ENCODE measurements at places on chromosomes 2 and 18.

- DNase-seq, result peak; percentile 25
Observed at GRCh38 chr2:19021100-19021476, 337.3 kb downstream of the OSR1 start.

DNA sequence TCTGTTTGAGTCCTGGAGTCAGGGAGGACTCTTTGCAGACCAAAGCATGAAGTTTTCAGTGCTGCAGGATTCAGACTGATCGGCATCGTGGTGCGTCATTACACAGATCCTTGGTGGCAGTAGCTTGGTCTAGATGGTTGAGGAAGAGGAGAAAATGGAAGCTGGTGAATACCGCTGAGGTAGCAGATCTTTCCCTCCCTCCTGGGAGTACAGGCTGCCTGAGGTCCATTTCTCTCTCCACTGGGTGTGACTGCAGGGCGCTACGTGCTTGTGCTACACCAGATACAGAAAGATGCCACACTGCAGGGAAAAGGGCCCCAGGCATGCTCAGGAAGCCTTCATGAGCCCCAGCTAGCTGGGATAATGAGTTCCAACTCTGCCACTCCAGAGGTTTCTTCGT, 3.3 kb upstream of the CNDP1 start:
- no peak for DNase-seq

DNA sequence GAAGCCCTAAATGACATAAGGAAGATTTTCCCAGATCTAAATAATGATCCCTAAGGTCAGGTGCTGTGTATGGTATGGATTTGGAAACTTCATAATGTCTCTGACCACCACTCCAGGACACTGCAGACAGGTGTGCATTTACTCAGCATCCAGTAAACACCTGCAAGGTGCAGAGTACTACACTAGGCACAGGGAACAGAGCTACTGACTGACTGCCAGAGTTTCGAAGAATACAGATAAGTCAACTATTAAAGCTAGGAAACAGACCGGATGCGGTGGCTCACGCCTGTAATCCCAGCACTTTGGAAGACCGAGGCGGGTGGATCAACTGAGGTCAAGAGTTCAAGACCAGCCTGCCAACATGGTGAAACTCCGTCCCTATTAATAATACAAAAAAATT, 65.0 kb downstream of the ATP8B1 start:
- DNase-seq, result no peak

DNA sequence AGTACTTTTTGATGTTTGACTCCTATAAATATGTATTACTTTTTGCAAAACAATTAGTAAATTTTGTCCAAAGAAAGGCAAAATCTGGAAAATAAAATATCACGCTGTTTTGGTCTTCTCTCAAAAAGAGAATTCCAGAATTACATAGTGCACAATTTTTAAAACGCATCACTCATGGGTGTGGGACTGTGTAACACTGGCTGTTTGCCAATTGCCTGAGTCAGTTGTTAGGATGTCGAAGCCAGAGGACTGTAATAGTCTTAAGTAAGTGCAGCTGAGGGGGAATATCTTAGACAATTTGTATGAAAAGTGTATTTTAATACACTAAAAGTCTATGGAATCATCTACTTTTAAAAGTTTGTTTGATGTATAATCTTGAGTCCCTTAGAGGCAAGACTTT, 24.1 kb upstream of the EPHA4 start:
- no peak for DNase-seq

DNA sequence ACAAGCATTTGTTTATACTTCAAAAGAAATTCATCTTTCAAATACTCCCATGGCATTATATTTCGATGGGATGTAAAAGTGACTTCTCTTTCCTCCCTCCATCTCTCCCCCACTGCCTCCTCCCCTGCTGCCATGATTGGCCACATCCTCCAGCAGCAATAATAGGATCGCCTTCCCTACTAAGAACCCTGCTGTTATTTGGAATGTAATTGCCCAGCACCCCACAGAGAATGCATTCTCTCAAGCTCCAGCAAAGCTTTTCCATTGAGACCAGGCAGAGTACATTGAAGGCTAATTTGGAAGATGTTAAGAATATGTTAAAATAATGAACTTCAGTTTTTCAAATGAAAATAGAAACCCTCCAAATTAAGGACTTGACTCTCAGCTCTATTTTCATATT, 375.4 kb upstream of the ACVR2A start:
- no peak for DNase-seq

GRCh38 chr2:71465356-71465755, 12.0 kb downstream of the DYSF start:
- no peak for DNase-seq

- no peak for DNase-seq
Observed at GRCh38 chr2:170771421-170771937, 1.3 kb downstream of the ERICH2 start.

GRCh38 chr2:235709969-235710879, 216.4 kb downstream of the AGAP1 start:
- no peak for DNase-seq

- DNase-seq, result no peak
Observed at GRCh38 chr18:69947361-69948133, at the start of gene CD226. Gene CD226, minus strand, starts transcription at chr18:69947873. Its CDS starts 467 bp downstream, at chr18:69947406.

DNA sequence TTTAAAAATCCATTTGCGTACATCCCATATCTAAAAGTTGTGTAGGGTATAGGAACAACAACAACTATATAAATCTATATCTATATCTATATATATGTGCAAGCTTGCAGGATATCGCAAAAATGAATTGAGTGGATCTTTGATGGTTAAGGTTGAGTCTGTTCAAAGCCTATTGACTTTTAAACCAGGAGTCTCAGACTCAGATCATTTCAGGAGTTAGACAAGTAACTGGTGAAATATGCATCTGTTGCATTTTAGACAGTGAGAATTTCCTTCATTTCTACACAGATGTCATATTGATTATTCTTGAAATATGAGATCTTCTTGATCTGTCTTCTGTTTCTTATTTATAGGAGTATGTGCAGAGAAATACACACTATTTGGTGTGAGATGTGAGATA, 66.5 kb downstream of the PARD3B start:
- DNase-seq, result no peak

- DNase-seq, result peak; percentile 6
Observed at GRCh38 chr2:164126960-164127660, 391.3 kb upstream of the FIGN start.

DNA sequence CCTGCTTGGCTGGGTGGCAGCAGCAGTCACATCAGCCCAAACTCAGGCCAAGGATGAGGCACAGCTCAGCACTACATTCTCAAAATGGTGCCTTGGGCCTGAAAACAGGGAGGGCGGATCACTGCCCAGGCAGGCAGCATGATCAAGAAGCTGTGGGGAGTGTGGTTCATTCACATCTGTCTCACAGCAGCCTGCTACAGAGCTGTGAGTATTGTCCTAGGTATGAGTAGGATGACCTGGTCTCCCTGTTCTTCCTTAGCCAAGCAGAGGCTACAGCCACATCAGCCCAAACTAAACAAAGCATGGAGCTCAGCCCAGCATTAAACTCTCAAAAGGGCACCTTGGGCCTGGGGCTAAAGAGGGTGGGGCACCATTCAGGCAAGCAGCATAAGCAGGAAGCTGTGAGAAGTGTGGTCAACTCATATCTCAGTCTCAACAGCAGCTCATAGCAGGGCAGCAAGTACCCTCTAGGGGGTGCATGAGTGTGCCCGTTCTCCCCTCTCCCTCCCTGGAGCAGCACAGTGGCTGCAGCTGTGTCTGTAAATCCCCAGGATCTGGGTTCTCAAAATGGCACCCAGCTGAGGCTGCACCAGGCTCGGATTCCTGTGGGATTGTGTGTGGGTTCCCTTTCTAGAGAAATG, 139.6 kb downstream of the TRABD2A start:
- DNase-seq, result peak; percentile 1

DNA sequence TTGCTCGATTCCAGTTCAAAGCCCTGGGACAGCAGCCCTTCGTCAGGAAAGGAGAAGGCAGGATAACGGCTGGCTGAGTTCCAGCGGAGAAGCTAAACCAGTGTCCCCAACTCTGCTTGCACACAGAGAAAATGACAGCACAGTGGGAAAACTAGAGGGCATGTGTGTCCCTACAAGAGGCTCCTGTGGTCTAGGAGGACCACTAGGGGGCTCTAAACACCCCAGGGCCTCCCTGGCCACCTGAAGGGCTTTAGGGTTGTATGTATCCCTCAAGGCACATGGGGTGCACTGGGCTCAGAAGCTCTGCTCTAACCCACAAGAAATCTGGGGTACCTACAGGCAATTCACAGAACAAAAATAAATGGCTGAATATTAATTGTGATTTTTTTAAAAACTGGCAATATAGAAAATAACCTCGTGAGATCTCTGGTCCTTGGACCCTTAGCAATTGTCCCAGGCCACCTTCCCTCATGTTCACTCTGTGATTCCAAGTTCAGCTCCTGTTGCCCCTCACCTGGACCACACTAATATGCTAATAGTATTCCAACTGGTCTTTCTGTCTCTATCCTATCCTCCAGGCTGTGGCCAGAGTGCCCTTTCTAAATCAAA, 17.5 kb downstream of the STAT1 start:
- DNase-seq, result no peak

DNA sequence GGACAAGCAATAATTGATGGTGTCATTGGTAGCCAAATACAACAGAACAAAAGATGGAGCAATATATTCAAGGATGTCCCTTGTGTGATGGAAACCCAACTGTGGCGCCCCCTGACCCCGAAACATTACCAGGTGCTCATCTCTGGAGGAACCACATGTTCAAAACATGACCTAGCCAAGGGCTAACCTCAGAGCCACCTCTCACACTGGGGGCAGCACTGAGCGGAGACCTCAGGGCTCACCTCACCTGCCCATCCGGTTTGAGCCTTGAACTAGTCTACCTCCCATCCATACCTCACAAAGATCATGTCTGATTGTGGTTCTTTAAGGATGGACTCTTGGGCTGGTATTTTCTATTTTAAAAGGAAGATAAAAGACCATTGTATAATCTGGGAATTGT, 314.4 kb upstream of the CDH7 start:
- no peak for DNase-seq

Data from retinal pigment epithelial cell (primary cell).